ENCODE measurements at places on chromosomes 11 and 22.

GRCh38 chr22:24486501-24486921 is 8.6 kb upstream of the UPB1 start:
- no peak for DNase-seq

- no peak for DNase-seq
Observed at GRCh38 chr11:706957-707816, 1.2 kb downstream of the EPS8L2 start.

DNA sequence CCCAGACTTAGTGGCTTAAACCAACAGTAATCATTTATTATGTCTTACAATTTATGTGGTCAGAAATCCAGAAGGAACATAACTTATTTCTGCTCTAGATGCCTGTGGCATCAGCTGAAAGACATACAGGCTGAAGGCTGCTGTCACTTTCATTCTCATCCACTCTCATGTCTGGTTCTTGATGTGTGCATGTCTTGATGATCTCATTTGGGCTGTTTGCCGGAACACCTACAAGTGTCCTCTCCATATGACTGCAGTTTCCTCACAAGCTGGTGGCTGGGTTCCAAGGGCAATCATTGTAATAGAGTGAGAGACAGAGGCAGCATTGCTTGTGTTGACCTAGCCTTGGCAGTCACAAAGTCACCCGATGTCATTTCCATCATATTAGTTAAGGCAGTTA is 1375.9 kb upstream of the RAG2 start:
- no peak for DNase-seq

DNA sequence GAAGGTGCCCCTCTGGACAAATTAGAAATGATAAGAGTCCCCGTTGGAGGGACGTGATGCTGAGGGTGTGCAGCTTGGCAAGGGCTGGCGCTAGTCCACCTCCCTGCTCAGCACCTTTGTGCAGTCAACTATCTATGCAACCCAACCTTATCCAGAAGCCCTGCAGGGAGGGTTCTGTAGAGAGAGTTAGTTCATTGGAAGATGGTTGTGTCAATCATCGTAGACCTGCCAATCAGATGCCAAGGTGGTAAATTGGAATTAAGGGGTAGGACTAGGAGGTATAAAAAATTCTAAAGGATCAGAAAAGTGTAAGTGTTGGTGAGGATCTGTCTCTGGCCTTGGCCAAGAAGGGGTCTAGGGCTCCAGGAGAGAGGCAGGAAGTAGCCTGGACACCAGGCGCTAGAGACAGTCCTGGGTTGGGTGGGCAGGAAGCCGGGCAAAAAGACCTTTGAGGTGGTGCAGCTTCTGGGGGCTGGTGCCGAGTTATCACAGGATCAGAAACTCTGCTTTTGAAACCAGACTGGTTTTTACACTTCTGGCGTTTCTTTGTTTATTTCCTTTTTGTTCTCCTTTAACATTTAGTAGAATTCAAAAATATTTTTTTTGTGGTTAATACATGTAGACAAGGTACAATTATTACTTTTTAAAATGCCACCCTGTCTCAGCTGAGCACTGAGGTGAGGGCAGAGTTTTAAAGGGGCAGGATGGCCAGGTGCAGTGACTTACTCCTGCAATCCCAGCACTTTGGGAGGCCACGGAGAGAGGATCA is 1.6 kb downstream of the C1QTNF6 start:
- no peak for DNase-seq

DNA sequence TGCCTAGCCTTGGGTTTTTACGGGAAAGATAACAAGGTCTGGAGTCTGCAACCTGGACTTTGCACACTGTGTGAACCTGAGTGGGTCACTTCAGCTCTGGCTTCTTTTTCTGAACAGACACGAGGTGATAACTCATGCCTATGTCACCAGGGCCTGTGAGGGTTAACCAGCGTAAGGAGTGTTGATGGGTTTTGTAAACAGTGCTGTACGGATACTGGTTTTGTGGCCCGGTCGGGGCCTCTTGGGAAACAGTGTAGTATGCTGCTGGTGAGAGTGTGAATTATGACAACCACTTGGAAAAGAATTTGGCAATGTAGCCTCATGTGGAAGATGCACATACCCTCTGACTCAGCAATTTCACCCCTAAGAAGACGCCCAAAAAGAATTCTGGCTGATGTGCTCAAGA is 266.8 kb downstream of the MN1 start:
- DNase-seq: no peak
